ENCODE measurements at places on chromosomes 6 and 20.

- no peak for DNase-seq
Observed at GRCh38 chr6:25965058-25965457, 2.5 kb downstream of the TRIM38 start.

- no peak for DNase-seq
Observed at GRCh38 chr20:51348876-51349275, 193.6 kb downstream of the NFATC2 start.

- no peak for DNase-seq
Observed at GRCh38 chr20:58361481-58362205, 27.4 kb upstream of the VAPB start.

DNA sequence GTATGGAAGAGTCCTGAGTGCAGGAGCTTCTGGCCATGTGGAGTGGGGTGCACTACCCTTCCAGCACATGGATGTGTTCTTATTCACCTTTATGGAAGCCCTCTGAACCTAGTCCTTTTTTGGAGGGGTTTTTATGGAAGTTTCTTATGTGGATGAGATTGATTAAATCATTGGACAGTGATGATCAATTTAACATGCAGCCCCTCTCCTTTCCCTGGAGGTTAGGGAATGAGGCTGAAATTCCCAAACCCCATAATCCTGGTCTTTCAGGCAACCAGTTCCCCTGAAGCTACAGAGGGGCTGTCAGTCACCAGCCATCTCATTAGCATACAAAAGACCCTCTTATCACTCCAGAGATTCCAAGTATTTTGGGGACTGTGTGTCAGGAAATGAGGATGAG lies 183.9 kb upstream of the MAP3K7 start:
- DNase-seq: no peak

DNA sequence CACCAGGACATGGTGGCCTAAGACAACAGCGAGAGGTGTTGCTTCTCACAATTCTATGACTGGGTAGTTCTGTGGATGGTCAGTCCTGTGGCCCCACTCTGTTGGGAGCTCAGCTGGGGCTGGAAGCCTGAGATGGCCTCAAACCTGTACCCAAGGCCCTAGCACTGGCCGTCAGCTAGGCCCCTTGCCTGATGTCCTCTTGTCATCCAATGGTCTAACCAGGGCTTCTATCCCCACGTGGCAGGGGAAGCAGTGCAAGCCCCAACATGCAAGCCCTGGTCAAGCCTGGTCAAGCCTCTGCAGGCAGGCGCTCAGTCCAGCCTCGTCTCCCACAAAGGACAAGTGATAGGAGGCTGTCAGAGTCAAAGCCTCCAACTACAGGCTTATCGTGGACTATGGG lies 196.5 kb upstream of the CST7 start:
- DNase-seq: no peak

GRCh38 chr6:34657037-34657306 lies 39.6 kb downstream of the ILRUN start:
- no peak for DNase-seq

GRCh38 chr6:130838951-130839350 lies 11.7 kb downstream of the SMLR1 start:
- no peak for DNase-seq

- DNase-seq: no peak
Observed at GRCh38 chr6:17640477-17640917, 40.4 kb downstream of the FAM8A1 start.

GRCh38 chr6:2753110-2753489 lies 2.4 kb upstream of the MYLK4 start:
- DNase-seq: no peak

- DNase-seq: no peak
Observed at GRCh38 chr20:32052090-32052777, at the start of gene HCK. Gene HCK, plus strand, starts transcription at chr20:32052242.

DNA sequence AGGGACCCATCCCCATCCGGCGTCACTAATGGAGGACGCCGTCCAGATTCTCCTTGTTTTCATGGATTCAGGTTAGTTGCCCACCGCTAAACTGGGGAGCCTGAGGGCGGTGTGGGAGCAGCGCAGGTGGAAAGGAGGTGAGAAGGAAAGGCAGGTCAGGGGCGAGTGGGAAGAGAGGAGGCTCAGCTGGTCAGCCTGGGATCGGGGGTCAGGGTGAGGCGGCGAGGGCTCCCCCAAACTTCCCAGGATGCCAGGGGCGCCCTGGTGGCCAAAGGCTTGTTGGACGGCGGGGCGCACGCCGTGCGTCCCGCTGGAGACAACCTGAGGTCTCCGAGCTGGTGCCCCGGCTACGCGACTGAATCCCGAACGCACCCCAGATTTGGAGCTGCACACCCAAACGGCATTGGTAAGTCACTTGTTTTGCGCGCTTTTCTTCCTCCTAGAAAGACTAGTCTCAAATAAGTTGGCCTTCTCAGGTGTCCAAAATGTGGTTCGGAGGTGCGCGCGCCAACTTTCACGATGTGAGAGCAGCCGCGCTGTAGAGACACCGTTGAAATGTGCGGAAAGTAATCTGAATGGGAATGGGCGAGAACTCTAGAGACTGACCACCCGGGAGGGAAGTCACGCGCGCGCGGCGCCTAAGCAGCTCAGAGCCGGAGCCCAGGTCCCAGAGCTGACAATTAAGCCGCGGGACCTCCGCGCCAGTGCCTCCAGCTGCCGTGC lies 9.7 kb downstream of the GNAS-AS1 start:
- no peak for DNase-seq
